ENCODE measurements at places on chromosomes 16 and 17.

GRCh38 chr16:30609002-30609925 lies 925 bp downstream of the ZNF689 start:
- DNase-seq, result peak; percentile 59

DNA sequence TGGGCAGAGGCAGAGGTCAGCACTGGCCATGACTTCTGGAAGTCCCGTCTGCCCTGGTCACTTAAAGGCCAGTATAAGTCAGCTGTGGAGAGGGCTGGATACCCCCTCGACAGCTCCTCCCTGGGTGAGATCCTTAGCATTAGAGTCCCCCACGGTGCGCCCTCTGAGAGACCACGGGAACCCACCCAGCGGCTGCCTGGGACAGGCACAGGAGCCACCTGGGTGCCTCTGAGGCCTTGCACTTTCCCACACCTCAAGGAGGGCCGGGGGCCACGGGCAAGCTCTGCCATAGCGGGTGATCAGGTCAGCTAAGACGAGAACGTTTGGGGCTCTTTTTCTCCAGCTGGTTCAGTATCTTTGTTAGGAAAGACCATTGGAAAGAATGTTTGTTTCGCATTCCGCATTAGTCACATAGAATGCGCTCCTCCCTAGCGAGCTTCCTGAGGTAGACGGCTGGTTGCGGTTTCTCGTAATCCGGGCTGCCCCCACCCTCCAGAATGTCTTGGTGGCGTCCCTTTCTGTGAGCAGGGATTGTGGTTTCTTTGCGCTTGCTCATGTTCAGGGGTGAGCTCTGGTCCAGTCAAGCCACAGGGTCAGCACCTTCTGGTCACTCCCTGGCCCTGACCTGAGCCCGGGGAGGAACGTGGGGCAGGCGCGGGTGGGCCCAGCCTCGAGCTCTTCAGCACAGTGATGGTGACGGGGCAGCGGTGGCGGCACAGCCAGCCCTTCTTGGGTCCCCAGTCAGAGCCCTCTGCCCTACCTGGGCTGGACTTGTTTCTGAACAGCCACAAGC lies 25.2 kb downstream of the NME3 start:
- no peak for DNase-seq

DNA sequence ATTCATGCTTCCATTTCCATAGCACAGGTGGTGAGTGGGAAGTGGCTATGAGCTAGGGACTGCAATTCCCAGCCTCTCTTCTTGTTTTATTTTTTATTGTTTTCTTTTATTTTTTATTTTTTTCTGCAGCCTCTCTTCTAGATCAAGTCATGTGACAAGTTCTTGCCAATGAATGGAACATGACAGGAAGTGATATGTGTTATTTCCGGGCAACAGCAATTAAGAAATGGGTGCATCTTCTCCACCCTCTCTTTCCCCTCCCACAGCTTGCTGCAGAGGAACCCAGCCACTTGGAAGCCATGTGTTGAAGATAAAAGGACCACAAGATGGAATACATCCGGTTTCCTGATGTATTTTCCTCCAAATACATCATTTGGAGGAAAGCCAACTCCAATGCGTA lies 23.6 kb downstream of the IRX5 start:
- peak; percentile 10 for DNase-seq

DNA sequence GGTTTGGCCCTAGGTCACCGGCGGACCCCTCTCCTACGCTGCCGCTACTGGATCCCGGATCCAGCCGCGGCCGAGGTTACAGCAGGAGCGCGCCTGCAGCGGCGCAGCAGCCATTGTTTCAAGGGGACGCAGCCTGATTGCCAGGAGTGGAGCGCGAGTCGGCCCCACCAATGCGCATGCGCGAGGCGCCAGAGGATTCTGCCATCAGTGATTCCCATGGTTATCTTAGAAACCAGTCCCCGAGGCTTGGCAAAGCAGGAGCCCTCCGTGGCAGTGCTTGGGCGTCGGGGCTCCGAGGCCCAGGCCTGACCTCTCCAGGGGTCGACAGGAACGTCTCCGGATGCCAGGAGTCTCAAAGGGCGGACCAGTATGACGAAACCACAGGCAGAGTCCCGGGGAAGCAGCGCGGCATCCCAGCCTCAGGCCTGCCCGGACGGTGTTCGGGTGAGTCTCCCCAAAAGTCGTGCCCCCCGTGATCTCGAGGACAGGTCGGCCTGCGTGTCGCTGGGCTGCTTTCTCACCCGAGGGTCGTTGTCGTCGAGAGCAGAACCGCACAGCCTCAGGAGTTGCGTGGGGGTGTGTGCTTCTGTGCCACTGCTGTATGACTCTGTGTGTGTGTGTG lies 608.5 kb downstream of the KCNJ18 start:
- DNase-seq, result no peak

- DNase-seq, result peak; percentile 71
Measured at GRCh38 chr17:1143573-1143972, 36.2 kb downstream of the ABR start.

- no peak for DNase-seq
Measured at GRCh38 chr16:17367036-17367435, 103.7 kb downstream of the XYLT1 start.

DNA sequence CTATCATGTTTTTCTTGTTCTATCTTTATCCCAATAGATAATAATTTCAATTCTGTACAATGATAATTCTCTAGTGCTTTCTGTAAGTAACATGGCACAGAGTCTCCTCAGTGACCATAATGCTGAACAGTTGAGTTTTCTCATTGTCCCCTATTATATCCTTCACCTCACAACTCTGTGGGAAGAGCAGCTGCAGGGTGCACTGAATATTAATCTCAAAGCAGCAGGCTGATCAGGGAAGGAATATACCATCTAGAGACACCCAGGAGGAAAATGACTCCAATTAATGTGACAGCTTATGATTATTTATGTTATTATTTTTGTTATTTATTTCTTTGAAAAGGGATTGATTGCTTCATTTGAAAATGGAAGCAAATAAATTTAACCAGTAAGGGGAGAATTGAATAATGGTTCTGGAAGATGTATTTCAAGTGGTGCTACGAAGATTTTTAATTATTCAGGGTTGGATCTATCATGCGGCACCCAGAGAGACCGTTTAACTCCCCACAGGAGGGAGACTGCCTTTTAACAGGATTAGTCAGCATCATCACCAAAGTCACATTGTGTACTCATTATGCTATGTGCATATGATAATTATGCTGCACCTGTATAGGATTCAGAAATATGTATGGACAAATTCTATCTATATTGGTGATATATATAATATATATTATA lies 1015.7 kb upstream of the GOT2 start:
- DNase-seq, result no peak

GRCh38 chr17:73286863-73287296 lies 24.9 kb downstream of the CDC42EP4 start:
- DNase-seq, result peak; percentile 73

DNA sequence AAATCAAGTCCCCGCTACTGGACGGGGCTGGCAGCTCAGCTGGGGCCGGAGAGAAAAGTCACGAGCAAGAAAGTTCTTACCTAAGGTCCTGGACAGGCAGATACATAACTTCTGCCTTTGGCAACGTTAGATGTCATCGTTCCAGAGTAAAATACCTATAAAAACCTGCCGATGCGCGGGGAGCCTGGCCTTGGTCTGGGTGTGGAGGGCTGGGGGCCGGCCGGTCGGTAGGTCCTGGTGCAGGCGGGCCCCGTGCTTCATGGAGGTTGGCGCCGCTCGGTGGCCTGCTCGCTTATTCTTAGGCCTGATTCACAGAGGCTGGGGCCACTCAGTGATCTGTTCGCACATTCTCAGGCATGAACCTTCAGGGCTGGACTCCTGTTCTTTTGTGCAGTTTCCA lies 33.7 kb upstream of the ZNF750 start:
- DNase-seq, result no peak

- DNase-seq, result no peak
Measured at GRCh38 chr17:73683771-73684170, 39.5 kb upstream of the SDK2 start.

DNA sequence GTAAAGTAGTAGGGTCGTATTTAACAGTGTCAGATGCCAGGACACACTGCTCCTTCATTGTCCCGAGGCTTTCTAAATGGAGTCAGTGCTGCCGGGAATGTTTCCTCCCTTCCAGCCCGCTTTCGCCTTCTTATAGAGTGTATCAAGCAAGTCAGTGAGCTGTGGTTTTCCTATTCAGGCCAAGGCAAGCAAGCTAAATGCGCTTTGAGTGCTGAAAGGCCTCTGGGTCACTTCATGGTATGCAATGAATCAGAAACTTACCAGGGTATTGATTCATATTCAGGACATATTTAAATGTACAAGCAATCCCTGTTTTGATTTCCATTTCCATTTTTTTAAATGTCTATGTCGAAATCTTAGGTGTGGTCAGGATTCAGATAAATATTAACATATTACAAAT lies 327.9 kb upstream of the SOX9 start:
- peak; percentile 58 for DNase-seq

GRCh38 chr16:73420244-73420643 lies 372.3 kb upstream of the ZFHX3 start:
- no peak for DNase-seq

GRCh38 chr16:19851476-19851875 lies 33.2 kb downstream of the GPRC5B start:
- no peak for DNase-seq

Measured in cardiac muscle cell (in vitro differentiated cells and primary cell).